ENCODE measurements at places on chromosomes 1 and 21.

DNA sequence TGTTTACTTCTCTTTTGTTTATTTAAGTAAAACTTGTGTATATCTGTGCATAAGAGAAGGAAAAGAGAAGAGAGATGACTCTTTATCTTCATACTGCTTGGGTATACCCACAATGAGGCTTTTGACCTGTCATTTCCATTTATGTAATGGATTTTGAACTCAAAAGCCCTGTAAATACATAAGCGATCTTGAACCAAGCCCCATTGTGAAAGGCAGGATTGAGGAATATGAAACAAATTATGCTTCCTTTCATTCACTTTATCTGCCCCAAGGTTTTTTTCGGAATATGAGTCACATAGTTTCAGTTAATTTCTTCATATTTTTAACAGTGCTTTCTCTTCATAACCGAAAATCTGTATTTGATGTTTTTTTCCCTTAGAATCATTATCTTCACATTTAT, 21.4 kb downstream of the CNST start:
- no peak for DNase-seq

- peak; percentile 12 for DNase-seq
Measured at GRCh38 chr1:11784993-11785769, 20.6 kb downstream of the MTHFR start.

- no peak for DNase-seq
Measured at GRCh38 chr1:18638835-18639364, 8.3 kb downstream of the PAX7 start.

- no peak for DNase-seq
Measured at GRCh38 chr1:209783386-209783785, 973 bp downstream of the C1orf74 start.

DNA sequence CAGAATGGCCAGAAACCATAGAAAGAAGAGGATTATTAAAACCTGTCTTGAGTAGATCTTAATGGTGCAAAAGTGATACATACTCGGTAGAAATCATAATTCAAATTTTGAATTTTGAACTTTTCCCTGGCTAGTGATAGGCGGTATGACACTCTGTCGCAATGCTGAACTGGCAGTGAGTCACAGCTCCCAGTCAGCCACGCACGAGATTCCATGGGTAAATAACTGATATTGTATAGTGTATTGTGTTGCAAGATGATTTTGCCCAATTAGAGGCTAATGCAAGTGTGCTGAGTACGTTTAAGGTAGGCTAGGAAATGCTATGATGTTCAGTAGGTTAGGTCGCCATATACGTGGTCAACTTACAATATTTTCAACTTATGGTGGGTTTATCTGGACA, 207.0 kb downstream of the SIPA1L2 start:
- no peak for DNase-seq

- no peak for DNase-seq
Measured at GRCh38 chr1:84688463-84689061, 1.7 kb downstream of the SSX2IP start.

Measured in stimulated activated naive CD4-positive, alpha-beta T cell treated with Interleukin-2 at 50 U/mL for 16 hours (primary cell).